ENCODE measurements at places on chromosomes 5 and 9. TPM values are rescaled to one million over a fixed set of nuclear protein-coding genes. Genes with fewer than 3 reads are reported as not detected.

- peak overlapping the region; percentile 21 for H3K27ac ChIP-seq
- H3K4me1 ChIP-seq = peaks cover 71% of the 10 kb centered on the region
Measured at GRCh38 chr9:126647585-126648411, 34.1 kb downstream of the LMX1B start.

DNA sequence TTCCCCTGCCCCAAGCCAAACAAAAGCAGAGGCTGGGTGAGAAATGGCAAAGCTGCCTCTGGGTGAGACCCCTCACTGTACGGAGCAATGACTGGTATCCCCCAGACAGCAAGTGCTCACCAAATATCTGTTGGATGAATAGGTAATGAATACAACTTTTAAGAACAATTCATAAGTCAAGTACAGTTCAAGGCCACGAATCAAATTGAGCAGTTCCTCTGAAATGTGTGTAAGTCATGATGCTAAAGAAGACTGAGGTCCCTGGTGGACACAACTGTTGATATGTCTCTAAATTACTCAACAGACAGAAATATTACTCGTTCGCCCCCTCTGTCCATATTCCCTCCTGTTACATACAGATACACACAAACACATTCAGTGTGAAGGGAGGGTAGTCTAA is 160.7 kb downstream of the GLIS3 start:
- H3K4me3 ChIP-seq = no peak overlapping the region
- H3K27me3 ChIP-seq = no peaks in the 10 kb centered on the region
- no peak for DNase-seq
- peaks cover 2% of the 10 kb centered on the region for H3K36me3 ChIP-seq
- peak overlapping the region; percentile 84 for H3K27ac ChIP-seq

DNA sequence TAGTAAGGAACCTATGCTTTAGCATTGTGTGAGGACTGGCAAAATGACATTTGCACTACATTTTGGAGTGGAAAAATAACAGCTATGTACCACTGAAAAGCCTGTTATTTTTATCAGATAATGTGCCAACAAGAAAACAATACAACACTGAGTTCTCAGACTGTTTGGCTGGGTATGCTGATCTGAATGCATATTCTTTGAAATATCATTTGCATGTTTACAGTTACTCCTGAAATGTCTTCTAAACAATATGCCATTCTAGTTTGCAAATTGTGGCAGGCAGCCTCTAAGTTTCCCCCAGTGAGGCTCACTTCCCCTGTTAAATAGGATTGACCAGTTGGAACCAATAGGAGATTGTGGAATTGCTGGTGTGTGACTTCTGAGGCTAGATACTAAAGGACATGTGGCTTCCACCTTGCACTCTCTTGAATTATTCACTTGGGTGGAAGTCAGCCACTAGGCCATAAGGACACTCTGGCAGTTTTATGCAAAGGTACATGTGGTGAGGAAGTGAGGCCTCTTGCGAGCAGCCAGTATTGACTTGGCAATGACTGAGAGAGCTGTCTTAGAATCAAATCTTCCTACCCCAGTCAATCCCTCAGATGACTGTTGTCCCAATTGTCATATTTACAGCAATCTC is 250.4 kb upstream of the PCSK5 start:
- H3K4me3 ChIP-seq = no peak overlapping the region
- H3K36me3 ChIP-seq = no peaks in the 10 kb centered on the region
- no peak overlapping the region for H3K27ac ChIP-seq

GRCh38 chr5:139272471-139273321 is 20.8 kb upstream of the MATR3 start:
- H3K4me1 ChIP-seq = peaks cover 22% of the 10 kb centered on the region
- H3K36me3 ChIP-seq = no peaks in the 10 kb centered on the region
- no peak for DNase-seq
- H3K27me3 ChIP-seq = peaks cover 22% of the 10 kb centered on the region
- peak overlapping the region; percentile 78 for H3K4me3 ChIP-seq

The GNE gene
- 9.9 TPM for total RNA-seq

The FGD3 gene
- 12.0 TPM for total RNA-seq

Measured in progenitor cell of endocrine pancreas (in vitro differentiated cells).